ENCODE measurements at places on chromosomes 1 and 21. TPM values are rescaled to one million over a fixed set of nuclear protein-coding genes. Genes with fewer than 3 reads are reported as not detected.

DNA sequence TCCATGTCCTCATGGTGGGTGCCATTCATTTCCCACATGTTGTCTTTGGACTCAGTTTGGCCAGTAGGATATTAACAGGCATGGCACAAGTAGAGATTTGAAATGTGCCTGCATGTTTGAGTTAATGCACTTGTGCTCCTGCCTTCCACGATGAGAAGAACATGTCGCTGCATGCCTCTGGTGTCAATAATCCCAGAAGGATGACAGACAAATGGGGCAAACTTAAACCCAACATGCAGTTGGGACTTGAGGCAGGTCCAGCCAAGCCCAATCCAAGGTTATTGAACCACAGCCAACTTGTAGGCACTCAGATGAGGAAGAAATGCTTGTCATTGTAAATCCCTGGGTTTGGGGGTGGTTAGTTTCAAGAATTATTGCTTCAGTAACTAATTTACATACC, 174.6 kb downstream of the TRIM33 start:
- no peak for DNase-seq

The FCER1G gene
- polyA plus RNA-seq, result 18.7 TPM

The LORICRIN gene
- polyA plus RNA-seq, result 0.77 TPM

The NBPF4 gene
- 0.25 TPM for polyA plus RNA-seq

Data from spinal cord (tissue), 10 donors.